ACHN (cell line): ENCODE measurements at places on chromosomes 2 and 18.

GRCh38 chr2:7377916-7378569 is 460.8 kb downstream of the RNF144A start:
- DNase-seq: no peak

DNA sequence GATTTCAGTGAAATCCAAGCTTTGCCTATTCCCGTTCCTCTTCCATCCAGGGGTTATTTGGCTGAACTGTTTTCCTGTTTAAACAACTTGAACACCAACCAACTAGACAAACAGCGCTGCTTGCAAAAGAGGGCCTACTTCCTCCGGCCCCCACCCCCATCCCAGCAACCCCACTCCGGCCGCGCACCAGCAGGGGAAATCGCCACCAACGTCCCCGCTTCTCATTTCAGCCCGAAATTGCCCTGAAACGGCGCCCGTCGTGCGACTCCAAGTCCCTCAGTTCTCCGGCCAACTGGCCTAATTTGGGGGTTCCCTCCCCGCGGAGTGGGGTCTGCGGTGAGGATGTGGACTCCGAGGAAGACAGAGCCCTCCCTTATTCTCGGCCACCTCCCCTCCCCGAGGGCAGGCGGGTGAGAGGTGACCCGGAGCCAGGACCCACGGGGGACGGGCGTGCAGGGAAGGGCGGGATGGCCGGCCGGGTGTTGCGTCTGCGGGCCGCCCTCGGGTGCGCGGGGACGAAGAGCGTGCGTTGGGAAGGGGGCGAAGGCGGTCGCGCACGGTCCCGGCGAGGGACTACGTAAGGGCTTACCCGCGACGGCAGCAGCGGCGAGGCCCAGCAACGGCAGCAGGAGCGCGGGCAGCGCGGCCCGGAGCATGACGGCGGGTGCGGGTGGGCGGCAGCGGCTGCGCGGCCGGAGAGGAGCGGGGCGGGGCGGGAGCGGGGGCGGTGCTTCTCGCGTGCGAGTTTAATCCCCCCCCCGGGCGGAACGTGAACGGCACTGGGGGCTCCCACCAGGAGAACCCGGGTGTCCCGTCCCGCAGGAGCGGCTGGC is at the start of gene CD302:
Gene CD302, minus strand, starts transcription at position 666 of the 833 bp plus-strand sequence. Its CDS starts 10 bp downstream, at position 656.
- DNase-seq: peak; percentile 65

DNA sequence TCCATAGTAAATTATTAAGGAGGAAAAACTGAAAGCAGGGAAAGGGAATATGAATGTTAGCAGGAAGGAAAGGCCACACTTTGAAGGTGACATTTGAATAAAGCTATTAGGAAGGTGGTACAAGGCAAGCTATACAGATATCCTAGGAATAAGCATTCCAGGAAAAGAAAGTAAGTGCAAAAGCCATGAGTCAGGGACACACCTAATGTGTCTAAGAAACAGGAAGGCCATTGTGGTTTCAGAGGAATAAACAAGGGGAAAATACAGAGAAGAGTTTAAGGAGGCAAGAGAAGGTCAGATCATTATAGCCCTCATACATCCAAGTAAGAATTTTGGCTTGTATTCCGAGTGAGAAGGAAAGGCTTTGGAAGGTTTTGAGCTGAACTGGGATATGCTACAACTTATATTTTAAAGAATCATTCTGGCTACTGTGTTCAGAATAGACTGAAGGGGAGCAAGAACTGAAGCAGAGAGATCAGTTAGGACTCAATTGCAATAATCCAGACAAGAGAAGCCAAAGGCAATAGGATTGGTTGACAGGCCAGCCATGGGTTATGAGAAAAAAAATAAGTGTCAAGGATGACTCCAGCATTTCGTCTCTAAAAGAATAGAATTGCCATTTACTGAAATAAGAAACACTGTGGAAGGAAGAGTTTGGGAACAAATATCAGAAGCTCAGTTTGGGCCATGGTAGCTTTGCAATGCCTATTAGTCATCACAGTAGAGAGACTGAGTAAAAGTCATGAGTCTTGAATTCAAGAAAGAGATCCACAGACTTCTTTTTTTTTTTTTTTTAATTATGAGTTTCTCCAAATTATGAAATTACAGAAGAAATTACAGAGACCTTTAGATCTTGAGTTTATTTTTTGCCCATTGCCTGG is 11.3 kb downstream of the RAD51AP2 start:
- no peak for DNase-seq

GRCh38 chr2:216770717-216771116 is 75.4 kb upstream of the IGFBP5 start:
- no peak for DNase-seq
